Naive thymus-derived CD8-positive, alpha-beta T cell (primary cell): ENCODE measurements at places on chromosomes 3 and 15. TPM values are rescaled to one million over a fixed set of nuclear protein-coding genes. Genes with fewer than 3 reads are reported as not detected.

Gene TATDN2
- 68.1 TPM for total RNA-seq

Gene KIF7
- not detected for total RNA-seq

Gene HOMER2
- total RNA-seq = 6.2 TPM

GRCh38 chr3:40262331-40262730, 47.2 kb upstream of the EIF1B start:
- no peak for DNase-seq

DNA sequence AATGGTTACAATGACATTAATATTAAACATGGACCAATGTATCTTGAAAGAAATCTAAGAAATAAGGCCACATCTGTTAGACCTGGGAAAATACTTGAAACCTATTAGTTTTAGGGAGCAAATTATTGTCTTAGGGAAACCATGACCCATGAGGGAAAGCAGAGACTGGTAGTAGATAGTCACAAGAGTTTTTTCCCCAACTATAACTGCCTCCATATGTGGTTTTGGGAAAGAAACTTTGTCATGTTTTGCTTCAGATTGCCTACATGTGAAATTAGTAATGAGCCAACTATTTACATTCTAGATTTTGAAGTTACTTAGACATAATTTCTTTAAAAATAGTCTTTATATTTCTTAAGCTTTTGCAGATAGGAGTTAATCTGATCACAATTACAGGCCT, 474.9 kb downstream of the ROBO2 start:
- DNase-seq = no peak

DNA sequence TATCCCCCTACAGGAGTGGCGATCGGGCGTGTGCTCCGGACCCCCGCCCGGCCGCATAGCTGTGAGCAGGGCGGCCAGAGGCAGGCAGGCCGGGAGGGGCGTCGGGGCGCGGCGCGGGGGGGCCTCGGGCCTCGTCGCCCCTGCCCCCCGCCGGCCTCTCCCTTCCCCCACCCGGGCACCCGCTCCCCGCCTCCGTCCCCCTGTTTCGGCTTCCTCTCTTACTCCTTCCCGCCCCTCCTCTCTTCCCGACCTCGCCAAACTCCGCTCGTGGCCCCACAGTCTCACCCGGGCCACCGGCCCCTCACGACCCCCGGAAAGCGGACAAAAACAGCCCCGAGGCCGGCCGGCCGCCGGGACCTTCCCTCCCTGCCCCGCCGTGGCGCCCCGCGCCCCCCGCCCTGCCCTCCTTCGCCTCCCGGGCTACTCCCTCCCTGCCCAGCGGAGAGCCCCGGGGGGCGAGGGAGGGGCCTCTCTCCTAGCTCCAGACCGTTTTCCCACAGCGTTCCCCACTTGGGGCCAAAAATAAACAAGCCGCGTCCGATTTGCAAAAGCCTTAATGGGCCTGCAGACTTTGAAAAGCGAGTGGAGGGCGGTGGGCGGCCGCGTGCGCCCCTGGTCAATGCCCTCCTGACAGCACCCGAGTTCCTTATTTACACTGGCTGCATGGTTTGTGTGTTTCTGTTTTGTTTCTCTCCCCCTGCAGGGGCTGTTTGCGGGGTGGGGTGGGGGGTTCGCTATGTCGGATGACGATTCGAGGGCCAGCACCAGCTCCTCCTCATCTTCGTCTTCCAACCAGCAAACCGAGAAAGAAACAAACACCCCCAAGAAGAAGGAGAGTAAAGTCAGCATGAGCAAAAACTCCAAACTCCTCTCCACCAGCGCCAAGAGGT, 1.0 kb downstream of the UBE2E1 start:
- DNase-seq = peak; percentile 4

DNA sequence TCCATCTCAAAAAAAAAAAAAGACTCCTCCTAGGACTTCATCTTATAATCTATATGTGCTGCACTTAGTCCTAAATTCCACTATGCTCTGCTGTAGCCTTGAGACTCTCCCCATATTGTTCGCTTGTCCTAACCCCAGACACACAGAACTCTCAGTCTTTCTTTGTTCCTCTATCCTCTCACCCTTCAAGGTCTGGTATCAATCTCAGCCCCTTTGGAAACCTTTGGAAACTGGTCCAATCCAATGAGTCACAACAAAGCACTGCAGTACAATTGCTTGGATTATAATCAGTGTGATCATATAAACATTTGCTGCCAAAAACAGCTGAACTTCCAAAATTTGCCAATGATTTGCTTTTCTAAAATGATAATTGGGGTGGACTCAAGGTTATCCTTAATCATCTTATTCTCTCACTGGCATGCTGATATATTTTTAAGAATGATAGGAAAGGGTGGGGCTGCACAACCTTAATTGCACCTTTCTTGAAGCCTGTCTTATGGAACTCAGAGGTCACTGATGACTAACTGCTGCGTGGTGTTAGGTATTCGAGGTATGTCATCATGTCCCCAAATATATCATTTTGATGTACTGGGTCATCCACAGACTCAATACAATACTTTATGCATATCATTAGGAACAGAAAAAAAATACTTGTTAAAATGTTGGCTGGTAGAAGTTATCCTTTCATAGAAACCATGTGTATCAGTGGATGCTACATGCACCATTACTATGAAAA, 756.7 kb downstream of the NR2F2 start:
- no peak for DNase-seq
